ENCODE measurements at places on chromosomes 5 and 9. TPM values are rescaled to one million over a fixed set of nuclear protein-coding genes. Genes with fewer than 3 reads are reported as not detected.

Gene HSD17B4
- 235 TPM for polyA plus RNA-seq

- no peak for DNase-seq
These were observed 51.1 kb downstream of the ABHD17B start for GRCh38 chr9:71859939-71860338.

DNA sequence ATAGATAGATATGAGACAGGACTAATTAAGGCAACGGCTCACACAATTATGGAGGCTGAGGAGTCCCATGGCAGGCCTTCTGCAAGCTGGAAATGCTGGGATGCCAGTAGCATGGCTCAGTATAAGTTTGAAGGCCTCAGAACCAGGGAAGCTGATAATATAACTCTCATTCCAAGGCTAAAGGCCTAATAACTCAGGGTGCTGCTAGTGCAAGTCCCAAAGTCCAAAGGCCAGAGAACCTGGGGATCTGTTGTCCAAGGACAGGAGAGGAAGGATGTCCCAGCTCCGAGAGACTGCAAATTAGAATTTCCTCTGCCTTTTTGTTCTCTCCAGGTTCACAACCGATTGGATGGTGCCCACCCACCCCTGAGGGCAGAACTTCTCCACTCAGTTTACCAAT lies 114.5 kb downstream of the SV2C start:
- DNase-seq = no peak

Gene GPR151
- not detected for polyA plus RNA-seq

Gene CCNO
- polyA plus RNA-seq = 11.3 TPM

Gene SARDH
- 10.4 TPM for polyA plus RNA-seq

- DNase-seq = peak; percentile 54
These were observed 31.4 kb downstream of the COL15A1 start for GRCh38 chr9:98974994-98975712.

GRCh38 chr5:145130996-145131395 lies 704.1 kb downstream of the PRELID2 start:
- DNase-seq = no peak

GRCh38 chr5:59040804-59041201 lies 457.9 kb downstream of the RAB3C start:
- DNase-seq = no peak

DNA sequence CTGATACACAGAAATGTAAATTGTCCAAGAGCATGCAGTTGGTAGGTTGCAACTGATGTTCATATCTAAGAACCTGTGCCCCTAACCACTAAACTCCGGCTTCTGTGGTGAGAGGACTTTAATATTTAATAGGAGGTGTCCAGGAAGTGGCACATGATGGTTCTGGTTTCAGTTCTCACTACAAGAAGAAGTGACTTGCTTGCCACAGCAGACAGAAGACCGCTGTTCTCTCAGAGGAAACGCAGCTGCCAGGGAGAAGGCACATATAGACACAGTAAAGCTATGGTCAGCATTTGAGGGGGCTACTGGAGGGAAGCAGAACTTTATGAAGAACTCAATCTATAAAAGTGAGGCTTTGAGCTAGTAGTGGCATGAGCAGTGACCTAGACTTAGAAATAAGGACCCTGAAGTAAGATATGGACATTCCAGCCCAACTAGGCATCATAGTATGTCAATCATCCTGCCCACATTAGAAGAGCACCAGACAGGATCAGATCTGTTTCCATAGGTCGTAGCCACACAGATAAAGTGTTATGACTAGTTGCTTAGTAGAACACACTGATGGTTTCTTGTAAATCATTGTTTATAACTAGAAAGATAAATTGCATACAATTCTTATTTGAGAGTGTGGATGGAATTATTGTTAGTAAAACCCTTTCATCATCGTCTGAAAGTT lies 36.4 kb upstream of the DAB2 start:
- no peak for DNase-seq

- DNase-seq = no peak
These were observed 1.3 kb downstream of the CD72 start for GRCh38 chr9:35616681-35617459.

DNA sequence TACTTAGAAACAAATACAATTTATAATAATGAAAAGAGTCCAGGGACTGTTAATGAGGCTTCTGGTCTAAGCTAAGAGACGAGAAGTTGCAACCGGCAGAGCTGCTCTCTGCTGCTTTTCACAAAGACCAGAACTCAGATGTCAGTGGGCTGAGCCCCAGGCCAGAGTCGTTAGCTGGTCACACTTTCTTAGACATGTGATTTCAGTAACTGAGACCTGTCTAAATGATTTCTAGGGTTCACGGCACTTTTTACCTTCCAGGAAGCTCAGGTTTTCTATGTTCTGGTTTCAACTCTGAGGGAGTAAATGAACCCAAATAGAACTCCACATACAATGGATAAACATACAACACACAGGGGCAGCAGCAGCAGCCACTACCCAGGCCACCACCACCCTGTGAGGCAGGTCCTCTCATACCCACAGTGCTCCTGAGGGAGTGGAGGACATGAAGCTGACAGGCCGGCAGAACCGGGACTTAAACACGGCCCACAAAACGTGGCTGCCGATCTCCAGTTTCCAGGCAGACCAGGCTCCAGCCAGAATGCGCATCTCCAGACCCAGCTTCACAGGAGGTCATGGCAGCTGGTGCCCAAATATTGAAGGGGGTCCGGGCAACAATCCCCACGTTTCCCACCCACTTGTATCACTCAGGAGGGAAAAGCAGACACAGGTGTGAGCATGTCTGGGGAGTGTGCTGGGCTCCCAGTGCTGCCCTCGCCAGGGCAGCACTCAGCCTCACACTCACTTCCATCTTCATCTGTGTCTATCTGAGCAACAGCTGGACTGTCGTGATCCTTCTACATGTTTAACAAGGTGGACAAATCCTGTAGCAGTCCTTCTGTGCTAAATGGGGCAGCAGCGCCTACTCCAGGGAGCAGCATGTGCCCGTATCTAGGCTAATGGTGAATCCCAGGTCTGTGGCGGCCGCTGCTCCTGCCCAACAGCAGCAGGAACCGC lies 38.8 kb downstream of the IARS1 start:
- DNase-seq = no peak

GRCh38 chr9:97604901-97605645 lies 28.1 kb downstream of the TSTD2 start:
- no peak for DNase-seq

Gene CBY3
- 2.1 TPM for polyA plus RNA-seq

- no peak for DNase-seq
These were observed 713 bp downstream of the MOB3B start for GRCh38 chr9:27528886-27529315.

Gene PCDHB13
- polyA plus RNA-seq = 5.9 TPM

GRCh38 chr5:148381906-148382305 lies 1.9 kb upstream of the FBXO38 start:
- DNase-seq = no peak

Gene F12
- 5.4 TPM for polyA plus RNA-seq

Gene SLCO6A1
- polyA plus RNA-seq = not detected

- DNase-seq = no peak
These were observed 47.7 kb upstream of the TCERG1 start for GRCh38 chr5:146399481-146399880.

GRCh38 chr5:3100921-3101551 lies 349.6 kb upstream of the IRX2 start:
- no peak for DNase-seq

Gene TRAF1
- polyA plus RNA-seq = 7.4 TPM

DNA sequence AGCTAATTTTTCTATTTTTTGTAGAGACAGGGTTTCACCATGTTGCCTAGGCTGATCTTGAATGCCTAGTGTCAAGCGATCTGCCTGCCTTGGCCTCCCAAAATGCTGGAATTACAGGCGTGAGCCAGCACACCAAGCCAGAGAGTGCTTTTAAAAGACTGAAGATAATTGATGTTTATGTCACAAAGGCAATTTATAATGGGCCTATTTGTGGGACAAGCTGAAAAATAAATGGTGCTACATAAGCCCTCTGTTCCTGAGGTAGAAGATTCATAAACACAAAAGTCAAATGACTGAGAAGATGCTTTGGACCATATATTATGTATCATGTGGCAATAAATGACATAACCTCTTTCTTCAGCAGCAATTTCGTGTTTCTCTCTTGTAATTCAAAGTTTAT lies 329.6 kb downstream of the GABRB2 start:
- DNase-seq = no peak

- no peak for DNase-seq
These were observed 28.1 kb downstream of the GPX3 start for GRCh38 chr5:151048526-151048925.

Gene CNTNAP3B
- polyA plus RNA-seq = 25.8 TPM

GRCh38 chr5:38069360-38069759 lies 189.0 kb upstream of the EGFLAM start:
- no peak for DNase-seq

Gene FOXD4L4
- not detected for polyA plus RNA-seq

Gene CMBL
- polyA plus RNA-seq = 46.7 TPM

GRCh38 chr5:173781816-173782670 lies 106.1 kb upstream of the CPEB4 start:
- DNase-seq = no peak

Gene LURAP1L
- 22.4 TPM for polyA plus RNA-seq

- DNase-seq = no peak
These were observed 111.2 kb upstream of the PTGER4 start for GRCh38 chr5:40568548-40568947.

Gene AGXT2
- 47.9 TPM for polyA plus RNA-seq

- DNase-seq = no peak
These were observed 24.4 kb downstream of the RNF145 start for GRCh38 chr5:159184858-159185381.

Gene SEMA4D
- 48.9 TPM for polyA plus RNA-seq

DNA sequence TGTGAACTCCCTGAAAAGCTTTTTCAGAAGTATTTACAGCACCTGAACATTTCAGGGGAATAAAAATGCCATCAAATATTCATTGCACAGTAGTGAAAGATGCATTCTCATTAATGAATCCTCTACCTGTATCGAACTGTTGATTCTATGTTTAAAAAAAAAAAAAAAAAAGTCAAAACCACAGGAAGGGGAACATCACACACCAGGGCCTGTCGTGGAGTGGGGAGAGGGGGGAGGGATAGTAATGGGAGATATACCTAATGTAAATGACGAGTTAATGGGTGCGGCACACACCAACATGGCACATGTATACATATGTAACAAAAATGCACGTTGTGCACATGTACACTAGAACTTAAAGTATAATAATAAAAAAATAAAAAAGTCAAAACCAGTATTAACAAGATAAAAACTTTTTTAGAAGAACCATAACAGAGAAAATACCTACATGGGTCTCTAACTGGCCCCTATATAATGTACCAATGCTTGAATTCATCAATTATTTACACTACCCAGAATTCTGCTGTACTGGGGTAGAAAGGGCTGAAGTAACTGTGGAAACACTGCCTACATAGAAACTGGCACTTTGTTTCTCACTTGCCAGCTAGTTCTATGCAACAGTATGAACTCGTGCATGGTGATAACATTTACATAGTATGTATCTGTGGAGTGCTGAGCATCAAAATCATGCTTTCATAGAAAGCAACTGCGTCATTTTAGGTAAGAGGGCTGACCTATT lies 48.9 kb downstream of the GNAQ start:
- no peak for DNase-seq

GRCh38 chr5:150559701-150560100 lies 51.8 kb downstream of the NDST1 start:
- DNase-seq = no peak

- no peak for DNase-seq
These were observed 46.4 kb upstream of the PSD2 start for GRCh38 chr5:139749242-139749641.

- no peak for DNase-seq
These were observed 318.5 kb downstream of the TRPM3 start for GRCh38 chr9:70802758-70803436.

- DNase-seq = no peak
These were observed 1.6 kb downstream of the C9orf152 start for GRCh38 chr9:110206389-110206788.

- no peak for DNase-seq
These were observed 39.3 kb upstream of the ANKRD33B start for GRCh38 chr5:10524376-10525123.

GRCh38 chr5:135106610-135107471 lies 72.8 kb upstream of the PITX1 start:
- no peak for DNase-seq

DNA sequence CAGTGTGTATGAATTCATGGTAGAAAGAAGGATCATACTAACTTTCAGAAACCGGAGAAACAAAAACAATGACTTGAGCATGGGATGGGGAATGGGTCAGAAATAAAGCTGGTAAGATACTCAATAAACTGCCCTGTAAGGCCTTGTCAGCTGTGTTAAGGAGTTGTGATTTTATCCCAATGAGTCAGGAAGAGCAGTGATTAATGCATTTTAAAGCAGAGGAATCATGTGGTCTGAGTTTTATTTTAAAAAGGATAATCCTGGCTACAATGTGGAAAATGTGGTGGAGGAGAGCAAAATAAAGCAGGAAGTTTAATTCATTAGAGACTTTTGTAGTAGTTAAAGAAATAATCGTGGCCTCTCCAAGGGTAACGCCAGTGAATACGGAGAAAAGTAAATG lies 28.7 kb downstream of the DHX29 start:
- no peak for DNase-seq

- no peak for DNase-seq
These were observed 7.1 kb downstream of the NEK6 start for GRCh38 chr9:124264823-124265233.

DNA sequence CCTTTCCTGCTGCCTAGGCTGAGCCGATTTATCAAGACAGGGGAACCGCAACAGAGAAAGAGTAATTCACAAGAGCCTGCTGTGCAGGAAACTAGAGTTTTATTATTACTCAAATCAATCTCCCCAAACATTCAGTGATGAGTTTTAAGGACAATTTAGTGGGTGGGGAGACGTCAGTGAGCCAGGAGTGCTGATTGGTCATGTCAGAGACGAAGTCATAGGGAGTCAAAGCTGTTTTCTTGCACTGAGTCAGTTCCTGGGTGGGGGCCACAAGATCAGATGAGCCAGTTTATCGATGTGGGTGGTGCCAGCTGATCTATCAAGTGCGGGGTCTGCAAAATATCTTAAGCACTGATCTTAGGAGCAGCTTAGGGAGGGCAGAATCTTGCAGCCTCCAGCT lies 19.0 kb downstream of the SNX24 start:
- no peak for DNase-seq

DNA sequence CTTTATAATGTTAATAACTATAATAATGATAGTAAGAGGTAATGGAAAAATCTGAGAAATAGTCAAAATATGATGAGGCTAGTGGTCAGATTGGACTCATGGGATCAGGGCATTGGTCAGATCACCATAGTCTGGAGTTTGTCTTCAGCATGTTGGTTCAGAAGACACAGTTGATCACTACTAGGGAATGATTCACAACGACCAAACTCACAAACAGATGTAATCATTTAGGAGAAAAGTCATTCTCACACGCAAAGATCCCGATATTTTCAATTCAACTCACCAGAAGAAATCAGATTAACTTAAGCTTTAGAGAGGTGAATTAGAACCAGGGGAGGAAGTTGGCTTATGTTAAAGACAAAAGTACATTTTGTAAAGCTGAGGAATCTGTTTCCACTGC lies 131.8 kb downstream of the LURAP1L start:
- no peak for DNase-seq

Gene TMED7
- 105 TPM for polyA plus RNA-seq

- no peak for DNase-seq
These were observed 39.0 kb upstream of the DMXL1 start for GRCh38 chr5:119031905-119032304.

Gene ACTBL2
- not detected for polyA plus RNA-seq

- no peak for DNase-seq
These were observed 175.5 kb upstream of the MVB12B start for GRCh38 chr9:126151031-126151685.

- no peak for DNase-seq
These were observed 51.3 kb downstream of the TGFBI start for GRCh38 chr5:136080113-136080482.
